ENCODE measurements at places on chromosomes 5 and 9. TPM values are rescaled to one million over a fixed set of nuclear protein-coding genes. Genes with fewer than 3 reads are reported as not detected.
A peak's percentile ranks its signal among the peaks of the same experiment; 100 is the strongest.

GRCh38 chr9:18566121-18566520, 92.2 kb downstream of the ADAMTSL1 start:
- DNase-seq = peak; percentile 27

GRCh38 chr9:19379283-19379682, 753 bp downstream of the RPS6 start:
- DNase-seq = no peak

- peak; percentile 30 for DNase-seq
These were observed 8.4 kb upstream of the RUSC2 start for GRCh38 chr9:35481347-35481975.

DNA sequence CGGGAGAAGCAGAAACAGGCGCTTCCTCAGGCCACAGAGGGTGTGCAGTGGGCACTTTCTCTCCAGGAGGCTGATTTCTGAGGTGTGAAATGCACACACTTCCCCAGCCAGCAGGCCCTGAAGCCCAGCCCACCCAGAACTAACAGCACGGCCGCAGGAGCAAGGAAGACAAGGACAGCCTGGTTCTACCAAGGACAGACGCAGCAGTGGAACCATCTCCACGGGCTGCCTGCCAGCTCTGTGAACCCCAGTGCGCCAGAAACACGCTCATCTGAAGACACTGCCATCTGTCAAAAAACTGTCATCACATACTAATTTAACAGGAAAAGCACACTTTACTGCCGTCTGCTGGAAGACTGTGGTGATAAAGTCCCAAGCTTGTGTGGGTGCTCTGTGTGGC, 40.7 kb downstream of the MAPK9 start:
- DNase-seq = no peak

DNA sequence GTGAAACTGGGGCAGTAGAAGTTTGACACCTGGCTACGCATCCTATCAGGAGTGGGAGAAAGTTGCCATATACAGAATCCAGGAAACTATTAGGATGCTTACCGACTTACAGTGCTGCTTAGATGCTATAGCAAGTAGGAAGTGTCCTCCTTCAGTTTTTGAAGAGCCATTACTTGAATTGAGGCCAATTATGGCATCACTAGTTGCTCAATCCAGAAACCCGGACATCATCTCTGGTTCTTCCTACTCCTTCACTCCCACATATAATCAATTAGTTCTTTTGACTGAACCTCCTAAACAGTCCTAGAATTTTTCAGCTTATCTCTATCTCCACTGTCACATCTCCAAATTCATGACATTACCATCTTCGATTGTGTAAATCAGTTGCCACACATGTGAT, 41.8 kb upstream of the UGCG start:
- no peak for DNase-seq

DNA sequence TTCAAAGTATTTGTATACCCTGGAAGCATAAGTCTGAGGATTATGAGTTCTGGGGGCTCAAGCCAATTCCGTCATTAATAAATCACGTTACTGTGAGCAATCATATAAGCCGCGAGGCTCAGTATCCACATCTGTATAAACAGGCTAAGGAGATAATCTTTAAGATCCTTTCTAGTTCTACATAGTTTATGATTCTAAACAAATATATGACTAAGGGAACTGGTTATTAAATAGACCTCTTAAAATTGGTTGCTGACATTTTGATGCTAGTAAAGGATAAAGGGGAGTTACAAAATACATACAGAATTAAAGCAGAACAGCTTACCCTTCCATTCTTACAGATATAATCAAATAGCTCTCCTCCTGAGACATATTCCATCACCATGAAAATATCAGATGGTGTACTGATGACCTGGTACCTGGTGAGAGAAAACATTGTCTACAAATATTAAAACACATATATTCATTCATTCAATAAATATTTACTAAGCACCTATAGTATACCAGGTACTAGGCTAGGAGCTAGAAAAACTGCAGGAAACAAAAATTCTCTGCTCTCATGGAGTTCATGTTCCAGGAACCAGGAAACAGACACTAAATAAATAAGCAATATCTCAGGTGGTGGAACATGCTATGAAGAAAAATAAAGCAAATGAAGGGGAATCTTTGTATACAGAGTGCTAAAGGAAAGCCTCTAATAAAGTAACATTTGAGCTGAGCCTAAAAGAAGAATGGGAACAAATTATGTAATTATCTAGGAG, 19.5 kb upstream of the TTC33 start:
- DNase-seq = no peak

The SAPCD2 gene
- polyA plus RNA-seq = 5.2 TPM

All from muscle of leg (tissue), 16 donors.